Motor neuron (in vitro differentiated cells): ENCODE measurements at places on chromosomes 7 and 10.

- ATAC-seq: no peak
Observed at GRCh38 chr7:42012786-42013360, 224.1 kb downstream of the GLI3 start.

DNA sequence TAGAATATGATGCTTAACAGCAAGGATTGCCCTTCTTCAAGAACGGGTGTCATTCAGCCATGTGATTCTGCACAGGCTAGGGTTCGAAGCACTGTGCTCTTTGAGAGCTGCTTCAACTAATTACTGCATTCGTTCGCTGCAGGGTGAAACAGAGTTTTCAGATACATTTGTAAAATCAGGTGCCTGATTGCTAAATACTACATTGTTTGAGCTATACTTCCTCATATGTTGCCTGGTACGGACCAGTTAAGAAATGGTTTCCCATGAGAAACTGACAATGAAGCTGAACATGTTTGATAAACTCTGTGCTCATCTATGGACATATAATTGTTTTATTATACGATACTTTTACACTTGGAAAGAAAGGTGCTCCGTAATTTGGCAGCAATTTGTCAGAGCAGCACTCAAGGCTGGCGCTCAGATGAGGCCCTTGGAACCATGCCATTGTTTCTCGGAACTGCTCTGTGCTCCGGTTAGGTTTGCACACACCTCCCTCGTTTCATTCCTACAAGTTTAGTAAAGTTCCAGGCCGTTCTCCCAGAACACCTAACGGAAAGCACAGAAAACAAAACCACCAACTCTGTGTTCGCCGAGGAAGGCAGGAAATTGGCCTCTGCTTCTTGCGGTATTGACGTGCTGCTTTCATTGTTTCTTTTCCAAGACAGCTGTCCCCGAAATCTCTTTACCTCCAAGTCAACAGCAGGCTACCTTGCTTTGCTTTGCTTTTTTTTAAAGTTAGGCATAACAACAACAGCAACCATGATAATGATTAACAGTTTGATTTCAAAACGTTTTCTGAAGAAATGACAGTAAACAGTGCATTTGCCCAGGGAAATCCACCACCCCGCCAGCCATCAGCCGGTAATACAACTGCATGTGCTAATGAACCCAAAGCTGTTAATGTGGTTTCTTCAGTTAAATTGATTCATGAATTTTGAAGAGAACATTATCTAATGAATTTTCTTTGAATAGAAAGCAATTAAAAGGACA, 206.9 kb downstream of the EBF3 start:
- ATAC-seq: no peak

- no peak for ATAC-seq
Observed at GRCh38 chr7:80999100-80999499, 80.2 kb upstream of the SEMA3C start.

DNA sequence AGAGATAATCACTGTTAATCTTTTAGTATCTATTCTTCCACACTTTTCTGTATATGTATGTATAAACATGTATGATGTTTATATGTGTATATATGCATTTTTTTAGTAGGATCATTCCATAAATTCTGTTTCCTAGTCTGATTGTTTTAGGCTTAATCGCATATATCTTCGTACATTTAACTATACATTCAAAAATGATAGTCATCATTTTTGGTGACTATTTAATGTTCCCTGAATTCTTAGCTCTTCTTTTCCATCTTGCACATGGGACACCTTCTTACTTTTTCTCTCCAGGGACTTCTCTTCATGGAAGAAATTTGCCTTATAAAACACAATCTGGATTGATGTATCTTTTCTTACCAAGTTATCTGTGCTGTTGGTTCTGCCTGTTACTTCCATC, 42.1 kb downstream of the ZNF277 start:
- ATAC-seq: no peak

GRCh38 chr7:35729061-35729783, 34.3 kb upstream of the HERPUD2 start:
- no peak for ATAC-seq

DNA sequence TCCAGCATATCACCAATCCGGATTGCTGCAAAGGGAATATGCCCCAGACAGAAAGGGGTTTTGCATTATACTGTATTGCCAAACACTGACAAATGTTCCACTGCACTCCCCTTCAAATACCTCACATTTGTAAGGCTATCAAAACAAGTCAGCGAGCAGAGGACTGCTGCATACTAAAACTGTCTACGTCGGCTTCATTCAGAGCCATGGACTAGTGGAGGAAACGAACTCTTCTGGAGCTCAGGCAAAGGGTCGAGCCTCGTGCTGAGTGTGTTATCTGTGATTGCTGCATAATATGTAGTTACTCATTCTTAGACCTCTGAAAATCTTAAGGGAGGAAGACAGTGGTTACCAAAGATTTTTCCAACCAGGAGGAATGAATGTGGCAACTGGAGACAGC, 200.2 kb downstream of the DYNC1I1 start:
- no peak for ATAC-seq

GRCh38 chr7:69654849-69655707, 56.8 kb downstream of the AUTS2 start:
- ATAC-seq: no peak

- no peak for ATAC-seq
Observed at GRCh38 chr7:30848121-30848855, 63.4 kb upstream of the AQP1 start.

DNA sequence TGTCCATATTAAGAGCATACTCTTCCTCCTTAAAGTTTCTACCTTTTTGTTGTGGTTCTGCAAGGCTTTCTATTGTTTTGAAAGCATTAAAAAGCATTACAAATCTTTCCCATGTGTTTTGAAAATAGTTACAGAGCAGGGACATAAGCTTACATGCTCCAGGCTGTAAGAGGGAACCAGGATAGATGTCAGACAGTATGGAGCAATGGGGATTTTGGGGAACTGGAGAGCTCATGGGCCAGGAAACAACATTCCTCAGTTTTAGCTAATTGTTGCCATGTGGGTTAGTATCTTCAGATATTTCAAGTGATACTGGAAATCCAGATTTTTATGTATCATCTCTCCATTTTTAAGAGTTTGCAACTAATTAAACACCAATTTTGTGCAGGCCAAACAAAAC, 3.5 kb downstream of the MDFIC start:
- ATAC-seq: no peak

GRCh38 chr10:60237977-60238758, 151.5 kb downstream of the ANK3 start:
- peak; percentile 49 for ATAC-seq

DNA sequence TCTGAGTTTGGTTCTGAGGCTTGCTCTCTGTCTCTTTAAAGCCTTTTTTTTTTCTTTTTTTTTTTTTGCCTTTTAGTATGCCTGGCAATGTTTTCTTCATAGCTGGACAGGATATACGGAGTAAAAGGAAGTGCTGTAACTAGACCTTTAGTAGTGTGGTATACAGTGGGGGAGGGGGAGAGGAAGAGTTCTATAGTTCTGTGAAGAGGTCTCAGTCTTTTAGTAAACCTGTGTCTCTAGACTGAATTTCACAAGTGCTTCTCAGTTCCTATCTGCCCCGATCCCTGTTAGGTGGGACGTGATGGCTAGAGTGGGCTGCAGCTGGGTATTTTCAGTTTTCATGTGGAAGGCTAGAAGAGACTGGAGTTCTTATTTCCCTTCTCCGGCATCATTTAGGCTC, 3.1 kb upstream of the ABCC2 start:
- ATAC-seq: no peak
